CD4-positive, alpha-beta T cell treated with Interleukin-21 for 1 hour (primary cell): ENCODE measurements at places on chromosomes 3 and 15.

DNA sequence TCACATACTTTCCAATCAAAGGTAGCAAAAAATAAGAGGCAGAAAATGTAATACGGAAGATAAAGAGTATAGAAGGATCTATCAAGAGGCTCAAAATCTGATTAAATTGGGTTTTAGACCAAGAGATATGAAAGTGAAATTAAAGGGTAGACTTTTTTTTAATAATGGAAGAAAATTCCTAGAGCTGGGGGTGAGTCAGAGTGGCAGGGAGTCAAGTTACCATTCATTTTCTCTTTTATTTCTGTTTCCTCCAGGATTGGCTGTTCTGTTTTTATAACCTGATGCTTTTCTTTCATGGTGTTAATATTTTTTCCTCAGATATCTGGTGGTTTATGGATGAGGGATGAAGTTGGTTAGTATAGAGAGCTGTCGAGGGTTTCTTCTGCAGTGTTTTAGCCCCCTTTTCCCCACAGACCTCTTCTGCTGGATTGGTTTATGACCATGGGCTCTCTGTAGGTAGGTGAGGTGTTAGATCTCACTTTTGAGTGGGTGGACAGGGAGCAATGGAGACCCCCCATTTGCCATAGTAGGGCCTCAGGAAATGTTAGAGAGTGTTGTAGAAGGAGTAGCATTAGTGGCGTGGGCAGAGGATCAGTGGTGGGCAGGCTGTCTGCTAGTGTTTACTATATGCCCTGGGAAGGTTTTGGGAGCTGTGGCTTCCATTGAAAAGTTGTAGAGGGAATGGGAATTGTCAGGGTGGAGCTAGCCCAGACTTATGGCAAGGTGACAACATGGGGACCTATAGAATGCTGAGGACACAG lies 201.6 kb upstream of the GOLGA6L4 start:
- no peak for DNase-seq

DNA sequence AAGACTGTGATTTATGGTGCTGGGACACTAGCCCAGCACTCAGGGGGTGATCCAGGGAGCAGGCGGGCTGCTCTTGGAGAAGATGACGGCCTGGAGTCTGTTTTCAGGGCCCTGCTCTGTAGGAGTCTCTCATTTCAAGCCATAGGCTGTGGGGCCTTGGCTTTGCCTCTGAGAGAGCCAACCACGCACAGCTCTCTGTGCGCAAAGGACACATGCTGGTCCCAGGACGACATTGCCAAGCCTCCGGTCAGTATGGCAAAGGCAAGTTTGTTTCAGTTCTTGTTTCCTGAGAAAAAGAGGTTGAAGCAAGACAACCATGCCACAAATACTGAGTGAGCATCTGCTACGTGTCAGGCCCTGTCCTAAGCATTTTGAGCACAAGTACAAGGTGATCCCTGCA lies 197.1 kb downstream of the EPHB1 start:
- DNase-seq, result no peak

DNA sequence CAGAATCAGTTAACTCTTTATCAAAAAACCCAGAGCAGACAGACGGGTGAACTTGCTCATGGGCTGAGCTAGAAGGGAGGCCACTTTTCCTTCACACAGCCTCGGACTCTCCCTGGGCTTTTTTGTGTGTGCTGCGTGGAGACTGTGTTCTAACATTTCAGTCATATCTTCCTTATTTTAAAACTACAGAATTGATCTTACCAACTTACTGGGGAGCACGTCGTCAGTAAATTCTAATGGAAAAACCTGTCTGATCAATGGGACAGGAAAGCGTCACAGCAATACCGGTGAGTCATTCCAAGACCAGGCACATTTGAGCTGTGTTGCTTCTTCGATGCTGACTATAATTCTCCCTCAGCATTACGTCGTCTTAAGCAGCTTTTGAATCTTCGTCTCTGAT lies 145.1 kb downstream of the LPP start:
- no peak for DNase-seq

GRCh38 chr3:63559884-63560283 lies 92.6 kb upstream of the SNTN start:
- DNase-seq, result no peak

- DNase-seq, result no peak
Observed at GRCh38 chr15:77632534-77633133, at the start of gene LINGO1. Gene LINGO1 (minus strand): TSS chr15:77632912. CDS start chr15:77632315, 597 bp downstream.

DNA sequence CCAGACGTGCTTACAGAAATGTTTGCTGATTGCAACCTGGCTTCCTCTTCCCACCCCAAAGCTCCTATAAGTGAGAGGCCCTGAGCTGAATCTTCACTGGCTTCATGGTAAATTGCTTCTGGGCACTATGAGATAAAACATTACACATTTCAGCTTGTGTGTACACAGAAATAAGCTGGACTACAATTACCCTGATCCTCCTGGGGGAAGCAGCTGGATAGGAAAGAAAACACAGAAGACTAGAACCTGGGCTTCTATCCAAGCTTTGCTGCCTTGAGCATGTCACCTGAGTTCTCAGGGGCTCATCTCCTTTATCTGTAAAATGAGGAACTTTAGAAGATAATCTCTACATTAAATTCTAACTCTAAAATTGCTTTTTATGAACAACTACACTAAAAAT lies 40.3 kb downstream of the THBS1 start:
- DNase-seq, result no peak

GRCh38 chr3:194158942-194159439 lies 23.0 kb downstream of the HES1 start:
- no peak for DNase-seq

- DNase-seq, result peak; percentile 39
Observed at GRCh38 chr3:57169872-57170623, 4.9 kb upstream of the IL17RD start.

- no peak for DNase-seq
Observed at GRCh38 chr15:35606450-35606779, 60.5 kb upstream of the DPH6 start.

GRCh38 chr15:79562403-79562815 lies 130.3 kb downstream of the MINAR1 start:
- DNase-seq, result no peak

DNA sequence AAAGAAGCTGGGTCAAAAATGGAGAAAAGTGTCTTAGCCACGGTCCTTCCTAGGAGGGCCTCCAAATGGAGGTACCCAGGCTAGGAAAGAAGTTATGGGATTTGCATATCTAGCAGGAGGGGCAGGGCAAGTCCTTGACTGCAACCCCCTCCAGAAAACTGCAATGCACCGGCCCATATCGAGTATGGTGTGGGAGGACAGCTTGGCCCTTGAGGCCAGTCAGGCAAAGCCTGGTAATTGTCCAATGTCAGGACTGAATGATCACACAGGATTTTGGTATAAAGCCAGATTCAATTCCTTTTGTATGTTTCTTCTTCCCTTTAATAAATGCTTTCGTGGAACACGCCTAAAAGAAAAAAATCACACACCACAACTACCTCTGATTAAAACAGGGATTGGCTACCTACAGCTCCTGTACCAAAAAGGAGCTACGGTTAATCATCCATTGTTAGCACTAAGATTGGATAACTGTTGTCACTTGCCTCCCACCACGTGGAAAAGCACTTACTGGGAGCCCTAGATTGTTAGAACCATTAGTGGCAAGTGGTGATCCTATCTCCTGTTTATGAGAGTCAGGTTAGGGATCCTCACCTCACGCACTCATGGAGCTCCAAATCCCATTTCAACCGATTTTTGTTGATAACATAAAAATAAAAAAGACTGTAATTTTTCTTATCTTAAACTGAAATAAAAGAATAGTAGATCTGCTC lies 1.2 kb downstream of the ZNF770 start:
- no peak for DNase-seq

GRCh38 chr3:32734756-32735155 lies 49.8 kb downstream of the CNOT10 start:
- DNase-seq, result no peak

- DNase-seq, result no peak
Observed at GRCh38 chr15:89967881-89968280, 33.2 kb upstream of the ZNF710 start.

- DNase-seq, result no peak
Observed at GRCh38 chr3:55064164-55064563, 136.3 kb upstream of the LRTM1 start.

GRCh38 chr3:53940623-53941022 lies 49.0 kb upstream of the SELENOK start:
- DNase-seq, result no peak

GRCh38 chr15:70837476-70837875 lies 16.5 kb downstream of the LARP6 start:
- no peak for DNase-seq

GRCh38 chr3:64651303-64651702 lies 36.5 kb downstream of the ADAMTS9 start:
- no peak for DNase-seq

DNA sequence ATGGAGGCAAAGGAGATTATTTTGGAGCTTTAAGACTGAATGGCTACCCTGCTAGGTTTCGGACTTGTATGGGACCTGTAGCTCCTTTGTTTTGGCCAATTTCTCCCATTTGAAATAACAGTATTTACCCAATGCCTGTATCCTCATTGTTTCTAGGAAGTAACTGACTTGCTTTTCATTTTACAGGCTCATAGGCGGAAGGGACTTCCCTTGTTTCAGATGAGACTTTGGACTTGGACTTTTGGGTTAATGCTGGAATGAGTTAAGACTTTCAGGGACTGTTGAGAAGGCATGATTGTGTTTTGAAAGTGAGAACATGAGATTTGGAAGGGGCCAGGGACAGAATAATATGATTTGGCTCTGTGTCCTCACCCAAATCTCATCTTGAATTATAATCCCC lies 10.5 kb downstream of the EIF5A2 start:
- DNase-seq, result no peak

DNA sequence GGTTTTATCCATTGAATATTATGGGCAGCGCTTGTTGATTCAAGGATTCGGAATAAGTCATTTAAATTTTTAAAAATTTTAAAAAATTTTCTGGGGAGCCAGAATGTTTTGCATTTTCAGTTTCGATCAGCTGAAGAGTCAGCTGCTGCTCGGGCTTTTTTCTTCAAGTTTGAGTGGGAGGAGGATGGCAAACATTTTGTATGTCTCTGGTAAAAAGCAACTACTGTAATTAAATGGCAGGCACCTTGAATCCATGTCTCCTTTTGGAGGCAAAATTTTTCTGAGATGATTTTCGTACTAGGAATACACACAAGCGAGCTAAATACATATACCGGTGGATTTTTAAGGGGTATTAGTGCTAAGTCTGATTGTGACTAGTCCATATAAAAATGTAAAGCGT lies 612 bp downstream of the C3orf38 start:
- peak; percentile 40 for DNase-seq

- no peak for DNase-seq
Observed at GRCh38 chr15:75112848-75113492, 88.7 kb upstream of the C15orf39 start.

DNA sequence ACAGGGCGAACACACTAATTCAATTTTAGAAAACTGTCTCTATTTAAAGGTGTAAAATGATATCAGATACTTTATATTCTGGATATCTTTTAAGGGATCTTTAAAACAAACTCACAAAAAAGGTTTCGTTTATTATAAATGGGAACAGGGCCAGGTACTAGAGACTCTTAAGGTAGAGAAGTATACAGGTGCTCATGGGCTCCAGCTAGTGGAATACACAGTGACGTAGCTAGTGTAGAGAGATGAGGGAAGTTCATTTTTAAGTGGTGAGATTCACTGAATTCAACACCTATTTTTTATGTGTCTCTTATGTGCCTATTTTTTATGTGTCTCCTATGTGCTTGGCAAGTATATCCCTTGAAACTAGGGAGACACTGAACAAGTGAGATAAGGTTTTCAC lies 132.7 kb upstream of the FAM3D start:
- no peak for DNase-seq

GRCh38 chr15:89384176-89384604 lies 49.6 kb upstream of the POLG start:
- DNase-seq, result no peak

DNA sequence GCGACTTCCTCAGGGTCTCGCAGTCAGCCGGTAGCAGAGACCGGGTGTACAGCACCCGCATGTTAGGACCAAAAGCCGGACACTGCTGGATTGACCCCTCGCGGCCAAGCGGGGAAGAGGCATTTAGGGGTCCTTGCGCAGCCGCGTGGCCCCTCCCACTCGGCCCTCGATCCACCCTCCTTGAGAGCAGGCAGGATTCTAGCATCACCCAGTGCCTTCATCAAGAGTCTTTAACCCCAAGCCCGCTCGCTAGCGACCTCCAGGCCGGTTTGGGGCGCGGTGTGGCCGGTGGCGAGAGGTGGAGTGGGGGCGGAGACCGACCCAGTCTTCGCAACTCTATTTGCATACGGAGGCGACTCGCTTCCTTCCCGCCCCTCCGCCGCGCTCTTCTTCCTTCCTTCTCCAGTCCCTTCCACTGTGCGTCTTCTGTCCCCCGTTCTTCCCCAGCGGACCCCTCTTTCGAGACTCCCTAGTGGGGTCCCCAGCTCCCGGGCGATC lies at the start of gene ST6GAL1:
Gene ST6GAL1 (plus strand): TSS at position 384 of the 498 bp plus-strand sequence. CDS start 112,178 bp downstream, outside the sequence.
- peak; percentile 60 for DNase-seq

DNA sequence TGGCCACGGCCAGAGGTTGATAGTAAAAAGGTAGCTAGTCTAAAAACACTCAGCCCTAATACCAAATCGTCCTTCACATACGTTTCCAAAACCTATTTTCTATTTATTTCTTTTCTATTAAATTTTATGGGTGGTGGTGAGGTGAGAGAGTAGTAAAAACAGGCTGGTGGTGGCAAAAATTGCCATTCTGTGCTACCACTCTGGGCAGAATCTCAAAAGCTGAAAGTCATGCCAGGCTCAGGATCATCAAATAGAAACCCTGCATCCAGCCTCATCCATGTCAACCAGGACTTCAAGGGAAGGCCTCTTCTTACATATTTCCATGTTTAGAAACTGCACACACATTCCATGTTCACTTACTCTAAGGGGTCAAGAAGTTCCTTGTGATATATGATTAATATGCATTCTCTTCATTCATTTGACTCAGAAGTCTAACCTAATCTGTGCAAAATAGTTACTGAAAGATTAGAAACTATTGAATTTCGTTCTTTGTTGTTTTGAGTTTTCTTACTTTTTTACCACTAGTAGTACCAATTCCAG lies 153.1 kb downstream of the TNIK start:
- no peak for DNase-seq
